ENCODE measurements at places on chromosomes 4 and X.
A peak's percentile ranks its signal among the peaks of the same experiment; 100 is the strongest.

GRCh38 chr4:166144607-166145006 is 271.6 kb downstream of the TLL1 start:
- DNase-seq: peak; percentile 42

GRCh38 chr4:164526933-164527583 is 226.9 kb upstream of the SMIM31 start:
- DNase-seq: no peak

GRCh38 chr4:53579826-53580225 is 11.5 kb downstream of the LNX1 start:
- no peak for DNase-seq

DNA sequence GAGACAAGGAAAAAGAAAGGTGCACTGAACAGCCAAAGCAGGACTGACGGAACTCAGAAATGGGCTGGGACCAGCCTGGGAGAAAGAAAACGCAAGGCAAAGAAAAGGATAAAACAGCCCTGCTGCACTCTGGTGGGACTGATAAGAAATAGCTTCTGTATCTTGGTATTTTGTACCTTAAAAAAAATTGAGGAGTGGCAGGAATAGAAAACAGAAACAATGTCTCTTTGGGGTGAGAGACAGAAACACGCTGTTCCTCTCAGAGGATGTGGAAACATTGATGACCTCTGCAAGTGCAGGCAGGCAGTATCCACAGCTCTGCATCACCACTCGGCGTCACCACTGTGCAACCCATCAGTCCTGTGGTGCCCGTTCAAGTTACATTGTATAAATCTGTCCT is 152.5 kb upstream of the SPRY1 start:
- DNase-seq: peak; percentile 41

DNA sequence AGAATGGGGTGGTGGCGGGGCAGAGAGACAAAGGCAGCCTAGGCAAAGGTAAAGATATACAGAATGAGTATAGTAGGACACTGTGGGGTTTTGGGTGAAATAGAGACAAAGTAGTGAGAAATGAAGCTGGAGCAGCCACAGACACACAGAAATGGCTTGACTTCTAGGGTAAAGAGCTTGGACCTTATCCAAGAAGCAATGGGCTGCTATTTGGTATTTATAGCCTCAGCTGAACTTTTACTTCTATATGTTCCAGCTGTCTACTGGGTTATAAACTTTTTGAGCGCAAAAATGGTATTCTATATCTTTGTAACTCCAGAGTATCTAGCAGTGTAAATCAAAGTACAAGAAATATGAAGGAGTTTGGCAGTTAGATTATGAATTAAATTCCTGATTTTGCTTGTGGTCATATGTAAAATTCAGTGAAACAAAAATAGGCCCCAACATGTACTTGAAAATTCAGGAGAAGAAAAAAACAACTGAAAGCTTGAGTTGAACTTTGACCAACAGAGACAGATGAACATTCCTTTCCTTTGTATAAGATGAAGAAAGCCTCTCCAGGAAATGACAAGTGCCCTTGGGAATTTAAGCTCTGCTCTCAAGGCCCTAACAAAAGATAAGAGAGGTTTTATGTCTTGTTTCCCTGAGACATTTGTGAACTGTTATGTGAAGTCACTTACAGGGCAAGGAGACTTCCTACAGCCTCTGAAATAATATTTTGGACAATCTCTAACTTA is 354.1 kb downstream of the CHIC1 start:
- DNase-seq: peak; percentile 95

- no peak for DNase-seq
Observed at GRCh38 chr4:11495291-11495690, 66.6 kb upstream of the HS3ST1 start.

DNA sequence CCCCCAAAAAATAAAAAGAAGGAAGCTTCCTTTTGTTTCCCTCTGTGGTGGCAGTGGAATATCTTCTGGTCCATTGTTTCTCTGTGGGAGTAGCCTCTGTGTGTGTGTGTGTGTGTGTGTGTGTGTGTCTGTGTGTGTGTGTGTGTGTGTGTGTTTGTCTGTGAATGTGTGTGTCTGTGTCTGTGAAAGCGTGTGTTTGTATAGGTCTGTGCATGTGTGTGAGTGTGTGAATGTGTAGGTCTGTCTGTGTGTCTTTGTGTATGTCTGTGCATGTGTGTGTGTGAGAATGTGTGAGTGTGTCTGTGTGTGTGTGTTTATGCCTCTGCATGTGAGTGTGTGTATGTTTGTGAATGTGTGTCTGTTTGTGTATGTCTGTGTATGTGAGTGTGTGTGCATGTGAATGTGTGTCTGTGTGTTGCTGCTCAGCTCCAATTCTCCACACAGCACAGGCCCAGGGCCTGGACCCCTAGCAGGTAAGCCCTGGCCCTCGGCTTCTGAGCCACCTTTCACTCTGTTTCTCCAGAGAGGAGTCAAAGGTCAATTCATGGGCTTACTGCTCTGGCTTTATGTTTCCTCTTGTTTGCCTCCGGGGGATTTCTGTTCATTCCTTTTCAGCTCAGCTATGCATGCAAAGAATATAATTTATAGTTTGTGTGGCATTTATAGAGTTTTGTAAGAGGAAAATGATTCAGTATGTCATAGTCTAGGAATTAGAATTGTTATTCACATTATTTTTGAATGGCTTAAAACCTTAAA is 89.8 kb downstream of the UCHL1 start:
- DNase-seq: no peak

- no peak for DNase-seq
Observed at GRCh38 chrX:25131055-25131454, 115.3 kb upstream of the ARX start.

- DNase-seq: no peak
Observed at GRCh38 chrX:24113181-24113580, 36.3 kb upstream of the ZFX start.

DNA sequence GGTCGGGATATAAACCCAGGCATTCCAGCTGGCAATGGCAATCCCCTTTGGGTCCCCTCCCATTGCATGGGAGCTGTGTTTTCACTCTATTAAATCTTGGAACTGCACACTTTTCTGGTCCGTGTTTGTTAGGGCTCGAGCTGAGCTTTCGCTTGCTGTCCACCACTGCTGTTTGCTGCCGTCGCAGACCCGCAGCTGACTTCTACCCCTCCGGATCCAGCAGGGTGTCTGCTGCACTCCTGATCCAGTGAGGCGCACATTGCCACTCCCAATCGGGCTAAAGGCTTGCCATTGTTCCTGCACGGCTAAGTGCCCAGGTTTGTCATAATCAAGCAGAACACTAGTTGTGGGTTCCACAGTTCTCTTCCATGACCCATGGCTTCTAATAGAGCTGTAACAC is 1322.1 kb downstream of the ADGRL3 start:
- no peak for DNase-seq

DNA sequence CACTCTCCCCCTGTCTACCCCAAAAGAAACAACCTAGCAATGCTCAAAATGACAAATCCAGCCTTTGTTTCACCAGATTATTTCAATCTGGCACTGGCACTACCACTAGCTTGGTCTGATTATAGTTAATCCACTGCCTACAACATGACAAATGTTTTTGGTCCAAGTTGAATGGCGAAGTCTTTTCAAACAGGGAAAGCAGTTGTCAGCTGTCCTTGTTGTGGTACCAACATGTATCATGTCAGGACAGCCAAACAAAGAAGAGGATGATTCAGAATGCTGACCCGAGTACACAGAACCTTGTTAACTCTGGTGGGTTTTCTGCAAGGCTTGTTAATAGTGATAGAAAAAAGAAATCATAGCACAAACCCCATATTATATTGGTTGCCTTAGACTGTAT is 160.8 kb upstream of the ANK2 start:
- DNase-seq: no peak

DNA sequence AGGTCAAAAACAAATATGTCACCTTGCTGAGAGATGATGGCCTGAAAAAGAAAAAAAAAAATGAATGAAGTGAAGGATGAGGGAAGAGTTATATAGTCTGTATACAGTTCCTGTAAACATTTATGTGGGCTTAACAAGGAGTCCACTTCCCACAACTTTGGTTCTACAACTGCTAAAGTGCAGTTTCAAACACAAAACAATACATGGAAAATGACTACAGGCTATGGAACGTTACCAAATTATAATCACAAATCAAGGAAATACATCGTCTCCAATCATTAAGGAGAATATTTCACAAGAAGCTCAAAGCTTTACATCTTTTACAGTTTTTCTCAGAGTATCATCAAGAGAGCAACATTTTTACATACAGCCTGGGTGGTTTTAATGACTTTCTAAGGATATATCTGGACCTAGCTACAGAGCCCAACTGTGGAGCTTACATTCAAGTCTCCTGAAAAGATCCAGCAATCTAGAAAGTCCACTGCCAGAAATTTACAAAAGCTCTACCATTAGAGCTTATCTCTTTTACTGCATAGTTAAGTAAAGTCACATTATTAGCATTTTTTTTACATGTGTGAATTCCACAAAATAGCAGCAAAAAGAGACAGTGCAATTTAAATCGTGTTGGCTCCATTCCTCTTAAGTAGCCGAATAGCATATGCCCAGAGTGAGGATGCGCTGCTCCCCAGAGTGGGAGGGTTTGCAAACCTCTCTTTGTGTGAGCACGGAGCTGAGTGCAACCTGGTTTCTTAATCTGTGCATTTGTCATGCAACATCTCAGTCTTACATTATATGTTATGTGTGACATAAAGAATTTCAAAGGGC is 128.3 kb downstream of the MANBA start:
- no peak for DNase-seq

DNA sequence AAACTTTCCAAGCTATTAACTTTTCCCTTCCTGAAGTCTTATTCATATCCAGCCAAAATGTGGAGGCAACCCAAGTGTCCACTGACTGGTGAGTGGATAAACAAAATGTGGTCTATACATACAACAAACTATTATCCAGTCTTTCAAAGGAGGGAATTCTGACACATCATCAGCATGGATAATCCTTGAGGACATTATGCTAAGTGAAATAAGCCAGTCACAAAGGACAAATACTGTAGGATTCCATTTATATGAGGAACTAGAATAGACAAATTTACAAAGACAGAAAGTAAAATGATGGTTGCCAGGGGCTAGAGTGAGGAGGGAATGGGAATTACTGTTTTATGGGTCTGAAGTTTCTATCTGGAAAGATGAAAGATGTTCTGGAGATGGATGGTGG is 178.7 kb upstream of the PITX2 start:
- DNase-seq: no peak

- DNase-seq: peak; percentile 60
Observed at GRCh38 chr4:144449611-144450010, 196.3 kb upstream of the HHIP start.

DNA sequence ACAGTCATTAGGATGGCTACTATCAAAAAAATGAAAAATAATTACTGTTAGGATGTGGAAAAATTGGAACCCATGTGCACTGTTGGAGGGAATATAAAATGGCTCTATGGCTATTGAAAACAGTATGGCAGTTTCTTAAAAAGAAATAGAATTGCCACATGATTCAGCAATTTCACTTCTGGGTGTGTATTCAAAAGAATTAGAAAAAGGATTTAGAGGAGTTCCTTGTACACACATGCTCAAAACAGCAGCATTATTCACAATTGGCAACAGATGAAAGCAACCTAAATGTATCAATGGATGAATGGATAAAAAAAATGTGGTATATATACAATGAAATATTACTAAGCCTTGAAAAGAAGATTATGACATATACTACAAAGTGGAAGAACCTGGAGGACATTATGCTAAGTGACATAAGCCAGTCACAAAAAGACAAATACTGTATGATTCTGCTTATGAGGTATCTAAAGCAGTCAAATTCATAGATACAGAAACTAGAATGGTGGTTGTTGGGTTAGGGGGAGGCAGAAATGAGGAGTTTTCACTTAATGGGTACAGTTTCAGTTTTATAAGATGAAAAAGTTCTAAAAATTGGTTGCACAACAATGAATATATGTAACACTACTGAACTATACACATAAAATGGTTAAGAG is 123.2 kb downstream of the ELOVL6 start:
- no peak for DNase-seq

- peak; percentile 67 for DNase-seq
Observed at GRCh38 chr4:100428051-100428450, 89.8 kb downstream of the EMCN start.

DNA sequence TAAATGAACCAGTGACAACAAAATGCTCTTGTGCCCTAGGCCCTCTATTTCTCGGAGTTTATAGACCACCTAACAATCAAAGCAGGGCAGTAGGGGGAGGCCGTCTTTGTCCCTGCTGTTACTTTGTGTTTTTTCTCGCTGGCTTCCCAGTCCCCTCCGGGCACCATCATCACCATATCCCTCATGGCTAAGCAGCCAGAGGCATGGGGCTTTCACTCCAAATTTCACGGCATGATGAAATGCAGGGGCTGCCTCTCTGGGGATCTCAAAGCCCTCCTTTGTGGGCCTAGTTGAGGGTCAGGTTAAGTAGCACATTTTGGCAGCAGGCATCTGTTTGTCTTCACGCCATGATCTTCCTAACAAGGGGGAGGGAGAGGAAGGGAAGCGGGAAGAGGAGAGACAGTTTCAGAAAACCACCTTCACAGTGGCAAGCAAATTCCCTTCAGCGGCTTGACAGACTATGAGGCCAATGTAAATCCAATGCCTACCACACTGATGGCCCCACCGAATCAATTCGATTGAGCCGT is 91.9 kb downstream of the ANOS1 start:
- no peak for DNase-seq

DNA sequence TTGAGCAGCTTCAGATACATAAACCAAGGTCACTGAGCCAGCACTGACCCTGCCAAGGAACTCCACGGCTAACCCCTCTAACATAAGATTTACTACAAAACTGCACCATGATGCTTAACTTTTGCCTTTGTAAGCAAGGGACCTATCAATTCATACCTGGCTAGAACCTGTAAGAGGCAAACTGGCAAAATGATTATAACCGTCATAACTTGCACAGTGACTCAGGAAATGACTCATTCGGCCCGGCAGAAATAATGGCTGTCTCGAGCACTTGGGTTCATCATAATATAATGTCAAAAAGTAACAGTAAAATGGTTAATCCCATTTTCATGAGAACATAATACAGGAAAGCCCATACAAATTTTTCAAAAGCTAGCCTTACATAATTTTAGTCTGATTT is 17.2 kb downstream of the RASGEF1B start:
- DNase-seq: no peak

DNA sequence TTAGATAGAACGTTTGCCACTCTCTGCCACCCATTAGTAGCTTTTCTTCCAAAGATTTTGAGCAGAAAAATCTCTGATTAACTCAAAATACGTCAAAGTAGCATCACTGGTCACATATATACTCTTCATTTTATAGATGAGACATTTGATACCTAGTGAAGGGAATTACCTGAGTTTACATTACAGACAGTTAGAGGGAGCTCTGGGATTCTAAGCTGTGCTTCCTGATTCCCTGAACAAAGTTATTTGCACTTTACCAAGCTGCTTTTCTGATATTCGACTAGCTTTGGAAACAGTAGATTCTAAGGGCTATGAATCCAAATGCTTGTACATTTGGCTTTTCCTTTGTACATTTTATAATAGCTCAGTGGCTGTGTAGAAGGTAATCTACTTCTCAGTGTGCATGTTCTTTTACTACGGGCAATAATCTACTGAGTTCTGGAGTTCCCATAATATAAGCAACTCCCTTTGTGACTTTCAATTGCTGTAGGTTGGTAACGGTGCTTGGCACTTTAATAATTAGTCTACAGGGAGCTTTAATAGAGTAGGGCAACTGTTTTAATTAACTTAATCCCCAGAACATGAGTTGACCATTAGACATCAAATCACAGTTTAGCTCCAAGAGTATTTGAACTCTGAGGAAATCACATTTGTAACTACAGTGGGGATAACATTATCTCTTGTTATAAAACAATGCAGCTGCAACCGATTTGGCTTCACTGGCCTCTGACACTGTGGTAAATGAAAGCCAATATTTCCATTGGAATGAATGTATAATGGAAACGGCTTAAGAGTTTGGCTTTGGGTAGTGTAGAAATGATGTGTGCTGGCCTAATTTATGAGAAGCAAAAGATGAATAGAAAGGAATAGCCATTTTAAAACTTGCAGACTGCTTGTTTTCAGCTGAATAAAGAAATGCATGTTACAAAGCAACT is 1602.4 kb downstream of the STIM2 start:
- peak; percentile 5 for DNase-seq
